ENCODE measurements at places on chromosomes 2 and 18.

GRCh38 chr2:12896318-12896982 lies 179.7 kb downstream of the TRIB2 start:
- no peak for DNase-seq

DNA sequence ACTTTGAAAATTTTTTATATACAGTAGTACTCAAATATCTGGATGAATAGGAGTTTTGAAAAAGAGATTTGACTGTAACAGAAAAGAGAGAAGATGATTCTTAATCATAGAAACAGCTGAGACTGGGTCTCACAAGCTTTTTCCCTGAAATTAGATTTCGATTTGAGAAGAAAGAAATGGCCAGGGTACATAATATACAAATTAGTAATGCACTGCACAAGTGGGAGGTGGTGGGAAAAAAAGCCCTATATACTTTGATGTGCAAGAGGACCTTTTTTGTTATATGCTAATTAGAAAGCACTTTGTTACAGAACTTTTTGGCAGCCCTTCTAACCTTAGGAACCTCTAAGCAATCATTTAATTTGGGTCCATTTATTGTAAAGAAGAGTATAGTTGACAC lies 62.9 kb downstream of the EML4 start:
- DNase-seq, result no peak

GRCh38 chr2:188449971-188450370 lies 158.3 kb downstream of the GULP1 start:
- no peak for DNase-seq

- DNase-seq, result no peak
These were observed 18.4 kb downstream of the VPS54 start for GRCh38 chr2:64000630-64001381.

Data from stimulated activated CD8-positive, alpha-beta memory T cell treated with anti-CD3 and anti-CD28 coated beads, Interleukin-15, amount 100 ng/mL, for 24 hours (primary cell).